ENCODE measurements at places on chromosomes 3 and 15. TPM values are rescaled to one million over a fixed set of nuclear protein-coding genes. Genes with fewer than 3 reads are reported as not detected.

GRCh38 chr3:16468002-16468335 is 45.5 kb downstream of the RFTN1 start:
- H3K27ac ChIP-seq = no peak overlapping the region
- no peak for DNase-seq
- H3K4me3 ChIP-seq = no peak overlapping the region
- H3K27me3 ChIP-seq = no peaks in the 10 kb centered on the region
- peaks cover 50% of the 10 kb centered on the region for H3K36me3 ChIP-seq

The GP5 gene
- total RNA-seq = 0.10 TPM

GRCh38 chr3:120566243-120566975 is 29.7 kb upstream of the NDUFB4 start:
- DNase-seq = no peak
- H3K36me3 ChIP-seq = no peaks in the 10 kb centered on the region
- no peak overlapping the region for H3K27ac ChIP-seq
- peaks cover 7% of the 10 kb centered on the region for H3K27me3 ChIP-seq
- no peak overlapping the region for H3K4me3 ChIP-seq
- H3K4me1 ChIP-seq = peaks cover 5% of the 10 kb centered on the region

GRCh38 chr3:10845839-10846656 is 30.0 kb downstream of the SLC6A11 start:
- H3K27ac ChIP-seq = no peak overlapping the region
- peaks cover 26% of the 10 kb centered on the region for H3K27me3 ChIP-seq
- no peak for DNase-seq
- H3K36me3 ChIP-seq = no peaks in the 10 kb centered on the region
- H3K4me1 ChIP-seq = no peaks in the 10 kb centered on the region
- H3K4me3 ChIP-seq = no peak overlapping the region

The CD86 gene
- total RNA-seq = not detected

GRCh38 chr3:46549408-46549904 is 16.6 kb downstream of the LRRC2 start:
- H3K27me3 ChIP-seq = no peaks in the 10 kb centered on the region
- no peaks in the 10 kb centered on the region for H3K36me3 ChIP-seq
- peak; percentile 34 for DNase-seq
- no peak overlapping the region for H3K4me3 ChIP-seq
